ENCODE measurements at places on chromosomes 7 and 10.

DNA sequence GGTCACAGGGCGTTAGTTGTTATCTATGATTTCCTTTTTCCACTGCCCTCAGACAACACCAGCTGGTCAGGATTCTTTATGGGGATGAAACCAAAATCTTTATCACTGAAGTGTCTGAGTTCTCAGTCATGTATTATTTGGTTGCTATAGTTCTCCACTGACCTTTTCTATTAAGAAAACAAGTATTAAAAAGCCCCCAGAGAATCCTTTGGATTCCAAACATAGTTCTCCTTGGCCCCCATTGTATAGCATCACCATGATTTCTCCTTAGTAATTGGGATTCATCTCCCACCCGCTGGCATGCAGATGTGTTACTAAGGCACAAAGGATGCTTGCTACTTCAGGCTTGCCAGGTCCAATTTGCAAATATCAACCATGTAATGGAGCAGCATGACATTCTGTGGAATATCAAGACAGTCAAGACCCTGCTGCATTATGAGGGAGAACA lies 94.3 kb downstream of the IQUB start:
- no peak for DNase-seq

DNA sequence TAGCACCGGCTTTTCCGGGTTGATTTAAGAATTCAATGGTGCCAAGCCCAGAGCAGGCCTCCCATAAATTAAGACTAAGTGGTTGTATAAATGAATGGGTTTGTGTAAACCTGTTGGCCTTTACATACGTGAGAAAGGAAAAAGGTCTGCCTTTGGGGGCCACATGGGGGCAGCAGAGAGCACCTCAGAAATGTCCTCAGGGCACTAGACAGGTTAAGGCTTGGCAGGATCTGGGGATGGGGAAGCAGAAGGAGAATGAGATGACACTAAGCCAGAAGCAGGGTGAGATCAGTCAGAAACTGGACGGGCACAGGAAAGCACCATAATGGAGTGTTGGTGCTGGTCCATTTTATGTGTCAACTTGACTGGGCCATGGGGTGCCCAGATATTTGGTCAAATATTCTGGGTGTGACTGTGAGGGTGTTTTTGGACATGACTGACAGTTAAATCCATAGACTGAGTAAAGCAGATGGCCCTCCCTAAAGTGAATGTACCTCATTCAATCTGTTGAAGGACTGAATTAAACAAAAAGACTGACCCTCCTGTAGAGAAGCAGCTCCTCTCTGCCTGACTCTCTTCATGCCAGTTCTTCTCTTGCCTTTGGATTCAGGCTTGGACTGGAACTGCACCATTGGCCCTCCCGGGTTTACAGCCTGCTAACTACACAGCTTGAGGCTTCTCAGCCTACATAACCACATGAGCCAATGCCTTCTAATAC lies 58.9 kb downstream of the FRMPD2 start:
- no peak for DNase-seq

DNA sequence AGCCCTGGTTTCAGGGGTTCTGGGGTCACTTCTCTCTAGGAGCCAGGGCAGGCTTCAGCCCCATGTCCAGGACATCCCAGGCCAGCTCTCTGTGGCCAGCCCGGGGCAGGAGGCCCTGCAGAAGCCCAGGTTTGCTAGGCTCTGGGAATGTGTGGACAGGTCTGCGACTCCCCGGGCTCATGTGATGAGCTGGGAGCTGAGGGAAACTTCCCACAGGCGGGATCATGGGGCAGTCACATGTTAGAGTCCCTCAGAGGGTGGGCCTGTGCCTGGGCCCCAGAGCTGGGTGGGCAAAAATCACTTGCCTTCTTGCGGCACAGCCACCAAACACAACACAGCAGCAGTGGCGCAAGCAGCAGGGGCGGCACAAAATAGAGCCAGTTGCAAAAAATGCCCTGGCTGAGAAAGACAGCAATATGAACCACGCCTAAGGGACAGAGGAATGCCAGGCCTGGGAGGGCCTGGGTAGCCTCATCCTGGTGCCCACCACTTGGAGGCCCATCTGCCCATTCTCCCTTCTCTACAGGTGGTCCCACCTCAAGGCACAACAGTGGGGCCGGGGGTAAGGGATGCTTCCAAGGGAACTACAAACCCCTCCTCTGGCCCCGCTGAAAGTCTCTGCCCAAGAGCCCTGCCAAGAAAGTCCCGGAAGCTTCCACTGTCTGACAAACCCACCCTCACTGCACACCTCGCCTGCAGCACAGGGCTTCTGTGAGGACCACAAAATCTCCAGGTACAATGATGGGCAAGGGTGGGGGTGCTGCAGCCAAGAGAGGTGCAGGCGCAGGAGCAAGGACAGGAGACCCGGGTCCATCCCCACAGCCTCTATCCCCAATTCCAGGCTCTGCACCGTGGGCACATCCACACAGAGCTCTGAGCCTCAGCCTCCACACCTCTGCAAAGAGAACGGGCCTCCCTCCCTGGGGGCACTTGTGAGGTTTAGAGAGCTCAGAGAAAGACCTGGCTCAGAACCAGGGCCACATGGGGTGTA lies 34.6 kb upstream of the ANTXRL start:
- no peak for DNase-seq

- DNase-seq = no peak
Measured at GRCh38 chr7:90858546-90858945, 262.4 kb downstream of the CDK14 start.

GRCh38 chr10:112728997-112729396 lies 221.1 kb upstream of the TCF7L2 start:
- DNase-seq = no peak

DNA sequence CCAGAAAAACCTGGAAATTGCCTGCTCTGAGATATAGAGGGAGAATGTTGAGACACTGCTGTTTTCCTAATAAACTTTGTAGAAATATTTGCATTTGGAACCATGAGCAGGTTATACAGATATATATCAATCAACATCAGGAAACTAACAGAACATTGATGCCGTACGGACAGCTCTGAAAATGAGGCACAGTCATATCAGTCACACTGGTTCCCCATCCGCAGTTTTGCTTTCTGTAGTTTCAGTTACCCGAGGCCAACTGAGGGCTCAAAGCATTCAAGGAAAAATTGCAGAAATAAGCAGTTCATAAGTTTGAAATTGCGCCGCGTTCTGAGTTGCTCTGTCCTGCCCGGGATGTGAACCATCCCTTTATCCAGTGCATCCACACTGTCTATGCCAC lies 137.9 kb downstream of the KLF6 start:
- no peak for DNase-seq

DNA sequence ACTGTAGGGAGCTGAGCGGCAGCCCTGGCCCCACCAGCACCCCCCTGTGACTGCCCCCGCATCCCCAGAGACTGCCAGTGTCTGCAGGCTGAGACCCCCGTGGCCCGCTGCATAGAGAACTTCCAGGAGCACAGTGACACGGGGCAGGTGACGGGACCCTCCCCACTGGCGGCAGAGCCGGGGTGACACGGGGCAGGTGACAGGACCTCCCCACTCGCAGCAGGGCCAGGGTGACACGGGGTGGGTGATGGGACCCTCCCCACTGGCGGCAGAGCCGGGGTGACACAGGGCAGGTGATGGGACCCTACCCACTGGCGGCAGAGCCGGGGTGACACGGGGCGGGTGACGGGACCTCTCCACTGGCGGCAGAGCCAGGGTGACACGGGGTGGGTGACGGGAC lies 2.3 kb downstream of the GPER1 start:
- no peak for DNase-seq

GRCh38 chr10:133324198-133324792 lies 12.4 kb downstream of the CALY start:
- DNase-seq = peak; percentile 49

DNA sequence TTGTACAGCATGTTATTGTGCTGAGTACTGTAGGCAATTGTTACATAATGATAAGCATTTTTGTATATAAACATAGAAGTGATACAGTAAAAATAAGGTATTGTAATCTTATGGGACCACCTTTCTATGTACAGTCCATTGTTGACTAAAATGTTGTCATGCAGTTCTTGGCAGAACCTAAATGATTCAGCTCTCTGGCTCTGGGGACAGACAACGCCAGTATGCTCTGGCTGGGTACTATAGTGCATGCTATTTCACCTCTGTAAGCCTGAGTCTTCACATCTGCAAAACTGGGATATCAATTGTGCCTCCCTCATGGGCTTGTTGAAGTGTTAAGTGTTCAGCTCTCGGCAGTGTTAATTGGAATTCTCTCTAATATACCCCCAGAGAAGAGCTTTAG lies 674.3 kb downstream of the INHBA start:
- DNase-seq = no peak

GRCh38 chr10:4131407-4132215 lies 346.6 kb upstream of the KLF6 start:
- DNase-seq = no peak

- no peak for DNase-seq
Measured at GRCh38 chr7:149872419-149873073, 1.2 kb upstream of the ATP6V0E2 start.

GRCh38 chr10:121435099-121435875 lies 163.0 kb downstream of the FGFR2 start:
- DNase-seq = no peak

DNA sequence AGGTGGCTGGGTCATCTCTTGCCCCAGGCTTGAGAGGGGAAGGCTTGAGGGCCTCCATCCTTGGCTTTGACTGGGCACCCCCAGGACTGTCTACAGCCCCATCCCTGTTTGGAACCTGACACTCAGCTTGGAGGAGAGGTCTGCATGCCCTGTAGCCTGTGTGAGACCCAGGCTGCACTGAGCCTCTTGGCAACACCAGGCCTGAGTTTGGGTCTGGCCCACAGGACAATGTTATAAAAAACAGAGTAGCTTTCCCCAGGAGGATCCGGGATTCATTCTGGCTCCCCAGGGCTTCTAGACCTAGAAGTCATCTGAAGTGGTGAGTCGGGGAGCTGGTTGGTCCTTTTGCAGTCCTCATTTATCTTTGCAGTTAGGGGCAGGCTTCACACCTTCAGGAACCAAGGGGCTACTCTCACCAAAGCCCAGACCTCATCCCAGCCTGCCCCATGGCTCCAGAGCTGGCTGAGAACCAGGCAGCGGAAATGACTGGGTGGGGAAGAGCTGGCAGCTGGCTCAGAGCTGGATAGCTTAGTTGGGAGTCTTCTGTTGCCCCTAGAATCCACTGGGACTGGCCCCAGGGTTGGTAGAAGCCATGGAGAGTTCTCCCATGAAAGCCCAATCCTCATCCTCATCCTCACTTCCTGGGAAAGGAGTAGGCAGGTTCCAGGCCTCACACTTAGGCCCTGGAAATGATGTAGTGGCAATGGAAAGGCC lies 68.8 kb downstream of the ADCYAP1R1 start:
- no peak for DNase-seq

DNA sequence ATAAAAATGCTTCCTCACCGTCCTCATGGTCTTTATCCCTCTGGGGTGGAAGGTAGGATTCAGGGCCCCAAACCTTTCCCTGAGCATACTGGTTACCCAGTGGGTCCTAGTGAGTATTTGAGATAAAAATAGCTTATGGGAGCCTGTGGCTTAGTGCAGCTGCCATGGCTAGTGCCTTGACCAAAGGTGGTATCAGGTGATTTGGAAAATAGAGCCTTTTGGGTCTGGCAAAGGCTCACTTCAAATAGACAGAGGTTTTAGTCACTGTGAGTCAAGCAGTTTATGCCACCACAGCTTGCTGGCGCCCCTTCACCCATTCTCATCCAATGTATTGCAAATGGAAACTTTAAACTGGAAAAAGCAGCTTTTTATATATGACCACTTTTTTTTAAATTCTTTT lies 30.4 kb downstream of the PLAU start:
- DNase-seq = no peak

DNA sequence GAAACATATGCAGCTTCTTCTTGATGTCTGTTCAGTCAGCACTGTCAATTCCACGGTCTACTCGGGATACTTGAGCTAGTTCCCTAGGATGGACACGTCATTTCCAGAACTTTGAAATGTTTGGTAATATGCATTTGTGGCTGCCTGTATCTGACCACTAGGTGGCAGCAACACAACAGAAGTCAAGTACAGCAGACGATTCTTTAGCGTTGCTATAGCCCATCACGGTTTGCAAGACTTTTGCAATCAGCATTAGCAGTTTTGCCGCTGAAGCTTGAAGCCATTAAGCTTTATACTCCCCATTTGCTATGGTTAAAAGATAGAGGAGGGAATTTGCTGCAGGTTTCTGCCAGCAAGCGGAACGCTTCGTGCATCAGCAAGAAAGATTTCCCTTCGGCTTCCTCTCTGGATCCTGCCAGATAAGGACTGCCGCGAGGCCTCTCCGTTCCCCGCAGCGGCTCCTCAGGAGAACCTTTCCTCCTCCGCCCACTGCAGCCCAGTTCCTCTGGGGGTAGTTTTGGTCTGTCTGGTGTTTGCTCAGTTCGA lies 63.5 kb downstream of the ABCC2 start:
- peak; percentile 64 for DNase-seq

- DNase-seq = no peak
Measured at GRCh38 chr7:45367026-45367425, 207.1 kb upstream of the ADCY1 start.

- no peak for DNase-seq
Measured at GRCh38 chr7:130593033-130593432, 75.5 kb downstream of the COPG2 start.

DNA sequence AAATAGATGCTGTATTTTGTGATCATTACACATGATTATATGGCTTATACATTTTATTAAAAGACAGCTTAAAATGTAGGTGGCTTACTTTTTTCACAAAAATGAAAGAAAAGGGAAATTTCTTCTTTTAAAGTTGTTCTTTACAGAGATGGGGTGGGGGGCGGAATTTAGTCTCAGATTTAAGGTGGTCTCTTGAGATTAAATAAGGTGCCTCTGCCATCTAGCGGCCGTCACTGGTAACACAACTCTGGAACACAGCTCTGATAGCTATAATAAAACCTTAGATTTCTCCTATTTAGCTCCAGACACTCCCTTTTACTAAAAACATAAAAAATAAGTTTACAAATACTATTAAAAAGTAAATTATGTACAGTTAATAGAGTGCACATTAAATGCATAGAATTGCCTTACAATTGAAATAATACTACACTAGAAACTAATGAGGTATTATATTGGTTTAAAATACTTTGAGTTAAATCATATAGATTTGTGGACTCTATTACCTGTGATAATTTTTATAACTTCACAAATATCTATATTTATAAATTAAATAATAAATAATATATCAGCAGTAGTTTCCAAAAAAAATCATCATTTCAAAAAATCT lies 210.9 kb downstream of the DGKB start:
- peak; percentile 49 for DNase-seq

- DNase-seq = peak; percentile 63
Measured at GRCh38 chr7:44914992-44915607, 29.8 kb upstream of the PURB start.

GRCh38 chr10:15123749-15124184 lies 26.6 kb downstream of the RPP38 start:
- no peak for DNase-seq

GRCh38 chr10:11509036-11509435 lies 102.4 kb downstream of the USP6NL start:
- no peak for DNase-seq

DNA sequence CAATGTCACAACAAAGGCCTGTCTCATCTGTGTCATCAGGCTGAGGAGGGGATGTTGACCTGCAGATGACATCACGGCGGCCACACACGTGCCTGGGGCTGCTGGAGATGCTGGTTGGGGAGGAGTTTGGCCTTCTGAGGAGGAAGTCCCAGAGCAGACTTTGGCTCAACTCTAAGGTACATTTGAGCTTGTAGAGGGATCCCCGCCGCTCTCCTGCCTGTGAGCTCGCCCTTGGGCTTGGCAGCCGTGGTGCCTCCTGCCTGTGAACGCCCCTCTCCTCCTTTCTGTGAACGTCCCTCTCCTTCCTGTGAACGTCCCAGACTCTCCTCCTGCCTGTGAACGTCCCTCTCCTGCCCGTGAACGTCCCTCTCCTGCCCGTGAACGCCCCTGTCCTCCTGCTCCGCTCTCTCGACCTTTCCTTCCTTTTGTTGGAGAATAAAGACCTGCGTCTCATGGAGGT lies 176.4 kb downstream of the DNAJB6 start:
- no peak for DNase-seq

Data from activated CD8-positive, alpha-beta memory T cell treated with anti-CD3 and anti-CD28 coated beads, Interleukin-2, amount 50 U/mL, for 4 hours (primary cell).